ENCODE measurements at places on chromosomes 2 and 18.

GRCh38 chr18:11860594-11861450, 9.6 kb downstream of the CHMP1B start:
- no peak for DNase-seq

DNA sequence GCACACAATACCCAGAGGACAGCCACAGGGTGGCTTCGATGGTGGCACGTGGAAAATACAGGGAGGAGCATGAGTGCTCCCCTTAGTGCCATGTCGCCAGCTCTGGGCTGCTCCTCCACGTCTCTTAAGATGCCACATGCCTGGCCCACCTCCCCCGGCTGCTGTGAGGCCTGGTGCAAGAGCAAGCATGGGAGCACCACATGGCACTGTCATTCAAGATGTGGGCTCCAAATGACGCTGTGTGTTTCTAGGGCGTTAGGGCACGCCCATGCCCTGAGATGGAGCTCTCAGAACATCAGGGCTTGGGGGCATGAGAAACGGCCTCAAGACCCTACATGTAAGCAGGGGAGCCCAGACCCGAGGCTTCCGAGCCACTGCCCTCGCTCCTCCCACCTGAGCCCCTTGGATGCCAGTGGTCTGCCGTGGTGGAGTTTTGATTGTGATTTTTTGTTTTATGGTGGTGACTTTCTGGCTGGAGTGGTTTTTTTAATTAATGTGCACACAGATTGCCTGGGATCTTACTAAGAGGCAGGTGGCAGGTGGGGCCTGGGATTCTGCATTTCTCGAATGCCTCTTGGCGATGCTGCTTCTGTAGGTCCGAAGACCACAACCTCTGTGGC, 239.3 kb downstream of the GBX2 start:
- no peak for DNase-seq

DNA sequence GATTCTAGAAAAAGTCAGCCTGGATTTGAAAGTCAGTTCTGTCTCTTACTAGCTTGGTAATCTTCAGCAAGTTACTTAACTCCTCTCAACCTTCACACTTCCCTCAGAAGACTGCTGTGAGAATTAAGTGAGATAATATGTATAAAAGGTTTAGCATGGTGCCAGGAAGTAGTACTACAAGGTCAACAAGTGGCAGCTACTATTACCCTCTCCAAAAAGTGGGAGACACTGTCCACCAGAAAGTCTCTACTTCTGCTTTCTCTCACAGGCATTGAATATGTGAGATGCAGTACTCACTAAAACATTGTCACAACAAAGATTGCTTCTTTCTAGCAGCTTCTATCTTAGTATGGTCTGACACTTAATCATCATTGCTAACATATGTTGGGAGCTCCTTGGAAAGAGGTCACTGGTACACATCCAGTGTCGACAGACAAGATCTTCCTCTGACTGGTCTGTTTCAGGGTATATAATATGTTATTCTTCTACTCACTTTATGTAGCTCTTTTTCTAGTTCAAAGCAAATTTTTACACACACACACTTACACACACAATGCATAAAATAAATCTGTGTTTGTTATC, 47.9 kb downstream of the DOCK10 start:
- DNase-seq: no peak

GRCh38 chr18:10312326-10313015, 142.0 kb upstream of the APCDD1 start:
- DNase-seq: no peak

- DNase-seq: no peak
Observed at GRCh38 chr2:192377173-192377572, 182.4 kb upstream of the TMEFF2 start.

DNA sequence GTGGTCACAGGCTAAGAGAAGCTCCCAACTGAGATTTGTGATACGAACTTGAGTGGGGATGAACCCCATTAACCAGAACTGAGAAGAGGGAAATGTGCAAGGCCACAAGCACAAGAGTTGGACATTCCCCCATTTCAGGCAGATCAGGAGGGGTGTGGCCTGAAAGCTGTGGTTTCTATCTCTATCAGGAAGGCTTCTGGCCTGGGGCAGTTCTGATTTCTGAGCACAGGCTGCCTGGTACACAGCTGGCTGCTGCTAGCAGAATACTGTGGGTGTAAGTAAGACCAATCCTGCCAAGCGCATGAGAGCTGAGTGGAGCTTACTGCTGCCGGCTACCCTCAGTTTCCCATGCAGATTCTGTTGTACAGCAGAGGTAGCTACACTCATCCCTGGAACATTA, 484.6 kb downstream of the SATB2 start:
- DNase-seq: no peak
